ENCODE measurements at places on chromosomes 3 and 15.
A peak's percentile ranks its signal among the peaks of the same experiment; 100 is the strongest.

GRCh38 chr3:161273589-161274218, 52.6 kb downstream of the NMD3 start:
- peak; percentile 14 for DNase-seq

- no peak for DNase-seq
Observed at GRCh38 chr3:112115161-112115739, 17.8 kb downstream of the GCSAM start.

DNA sequence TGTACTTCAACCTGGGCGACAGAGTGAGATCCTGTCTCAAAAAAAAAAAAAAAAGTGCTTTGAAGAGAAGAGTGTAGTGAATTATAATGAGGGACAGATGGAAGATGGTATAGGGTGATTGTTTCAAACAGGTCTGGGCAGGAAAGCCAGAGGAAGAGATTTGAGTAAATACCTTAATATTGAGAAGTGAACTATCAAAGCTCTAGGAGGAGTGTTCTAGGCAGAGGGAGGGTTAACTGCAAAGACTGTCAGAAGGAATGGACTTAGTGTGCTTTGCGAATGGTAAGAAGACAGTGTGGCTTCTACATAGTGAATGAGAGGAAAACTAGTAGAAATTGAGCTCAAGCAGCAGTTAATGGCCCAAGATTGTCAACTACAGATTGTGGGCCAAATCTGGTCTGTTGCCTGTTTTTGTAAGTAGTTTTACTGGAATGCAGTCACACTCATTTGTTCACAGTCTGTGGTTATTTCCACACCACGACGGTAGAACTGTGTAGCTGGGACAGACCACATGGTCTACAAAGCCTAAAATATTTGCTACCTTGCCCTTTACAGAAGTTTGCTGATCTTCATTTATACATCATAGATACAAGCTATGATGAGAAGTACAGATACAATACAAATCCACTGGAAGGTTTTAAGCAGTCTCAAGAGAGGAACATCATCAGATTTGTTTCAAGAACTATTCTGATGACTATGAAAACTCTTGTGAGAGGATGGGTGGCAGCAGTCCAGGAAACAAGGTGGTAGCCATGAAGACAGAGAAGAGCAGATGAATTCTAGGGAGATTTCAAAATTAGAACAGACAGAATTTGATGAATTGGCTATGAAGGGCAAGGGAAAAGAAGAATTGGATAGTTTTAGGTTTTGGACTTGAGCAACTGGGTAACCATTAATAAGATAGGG, 16.5 kb upstream of the USP50 start:
- DNase-seq: no peak

- DNase-seq: peak; percentile 35
Observed at GRCh38 chr3:10758304-10759037, 57.6 kb upstream of the SLC6A11 start.

DNA sequence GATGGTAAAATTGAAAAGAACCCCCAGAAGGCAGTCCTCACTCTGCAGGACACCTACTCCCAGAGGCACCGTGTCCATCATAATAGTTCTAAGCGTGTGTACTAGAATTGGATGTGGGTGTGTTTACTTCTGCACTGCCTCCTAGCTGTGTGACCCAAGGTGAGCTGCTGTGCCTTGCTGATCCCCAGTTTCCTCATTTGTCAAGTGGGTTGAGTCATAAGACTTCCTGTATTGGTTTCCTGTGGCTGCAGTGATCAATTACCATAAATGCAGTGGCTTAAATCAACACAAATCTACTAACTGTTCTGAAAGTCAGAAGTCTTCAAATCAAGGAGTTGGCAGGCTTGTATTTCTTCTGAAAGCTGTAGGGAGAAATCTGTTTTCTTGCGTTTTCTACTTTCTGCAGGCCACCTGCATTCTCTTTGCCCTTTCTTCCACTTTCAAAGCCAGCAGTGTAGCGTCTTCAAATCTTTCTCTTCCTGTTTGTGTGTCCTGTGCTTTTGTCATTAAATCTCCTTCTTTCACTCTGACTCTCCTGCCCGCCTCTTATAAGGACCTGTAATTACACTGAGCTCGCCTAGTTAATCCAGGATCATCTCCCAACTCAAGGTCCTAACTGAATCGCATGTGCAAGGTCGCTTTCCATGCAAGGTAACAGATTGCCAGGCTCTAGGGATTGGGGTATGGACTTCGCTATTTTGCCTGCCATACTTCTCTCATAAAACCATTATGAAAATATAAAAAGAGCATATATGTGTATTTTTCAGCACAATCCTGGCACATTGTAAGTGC, 59.0 kb downstream of the RORA start:
- DNase-seq: no peak

DNA sequence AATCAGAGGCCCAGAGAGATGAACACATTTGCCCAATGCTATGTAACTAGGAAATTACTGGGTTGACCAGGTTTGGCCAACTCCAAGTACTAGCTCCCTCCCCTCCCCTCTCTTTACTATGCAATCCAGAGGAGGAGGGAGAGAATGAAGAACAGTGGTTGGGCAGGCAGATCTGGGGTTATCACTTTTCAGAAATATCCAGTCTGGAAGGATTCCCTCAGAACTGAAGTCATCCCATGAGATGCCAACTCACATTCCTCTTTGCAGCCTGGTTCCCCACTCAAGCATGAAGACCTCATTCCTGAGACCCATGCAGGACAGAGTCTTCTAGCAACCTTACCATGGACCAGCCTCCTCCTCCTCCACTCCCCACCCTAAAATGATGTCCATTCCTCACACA, 201.1 kb downstream of the TLE3 start:
- DNase-seq: no peak

- no peak for DNase-seq
Observed at GRCh38 chr3:194285850-194286197, 65.3 kb downstream of the CPN2 start.

DNA sequence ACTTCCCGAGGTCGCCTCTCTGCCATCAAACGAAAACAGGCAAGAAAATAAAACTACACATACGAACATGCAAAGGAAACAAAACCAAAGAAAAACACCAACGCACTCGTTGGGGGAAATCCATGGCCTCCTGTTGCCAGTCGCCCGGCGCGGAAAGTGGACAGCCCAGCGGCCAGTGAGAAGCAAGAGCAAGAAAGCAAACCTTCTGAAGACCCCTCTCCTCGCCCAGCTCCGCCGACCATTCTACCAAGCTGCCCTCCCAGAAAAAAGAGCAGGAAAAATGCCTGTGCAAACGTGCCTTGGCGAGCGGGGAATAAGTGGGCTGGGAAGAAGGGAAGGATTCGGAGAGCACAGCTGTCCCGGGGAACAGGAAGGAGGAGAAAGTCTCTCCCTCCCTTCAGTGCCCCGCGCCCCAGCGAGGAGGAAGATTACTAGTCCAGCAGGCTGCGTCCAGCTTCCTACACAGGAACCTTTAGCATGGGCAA, 802 bp upstream of the NECTIN3 start:
- no peak for DNase-seq

DNA sequence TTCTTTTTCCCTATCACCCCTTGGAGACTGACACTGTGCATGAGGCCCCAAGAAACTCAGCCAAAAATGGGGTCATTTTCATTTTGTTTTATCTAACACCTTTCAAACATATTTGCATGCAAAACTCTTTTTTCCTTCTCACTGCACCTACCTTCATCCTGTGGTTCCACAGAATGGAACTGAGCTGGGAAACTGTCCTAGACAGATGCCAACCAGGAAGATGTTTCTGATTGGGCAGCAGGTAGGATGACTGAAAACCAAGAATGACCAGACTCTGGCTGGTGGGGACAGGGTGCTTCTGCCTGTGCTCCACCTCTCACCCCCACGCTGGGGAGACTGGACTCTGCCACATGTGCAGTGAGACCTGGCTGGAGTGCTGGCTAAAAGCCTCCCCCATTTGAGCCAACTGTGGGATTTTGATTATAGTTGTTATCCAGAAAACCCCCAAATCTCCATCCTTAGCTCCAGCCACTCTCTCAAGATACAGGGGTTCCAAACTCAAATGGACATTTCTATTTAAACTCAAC, 5.2 kb downstream of the PPIB start:
- DNase-seq: no peak

GRCh38 chr3:74347563-74348268, 266.7 kb downstream of the CNTN3 start:
- no peak for DNase-seq

- DNase-seq: no peak
Observed at GRCh38 chr15:58551764-58552504, 120.1 kb downstream of the LIPC start.

DNA sequence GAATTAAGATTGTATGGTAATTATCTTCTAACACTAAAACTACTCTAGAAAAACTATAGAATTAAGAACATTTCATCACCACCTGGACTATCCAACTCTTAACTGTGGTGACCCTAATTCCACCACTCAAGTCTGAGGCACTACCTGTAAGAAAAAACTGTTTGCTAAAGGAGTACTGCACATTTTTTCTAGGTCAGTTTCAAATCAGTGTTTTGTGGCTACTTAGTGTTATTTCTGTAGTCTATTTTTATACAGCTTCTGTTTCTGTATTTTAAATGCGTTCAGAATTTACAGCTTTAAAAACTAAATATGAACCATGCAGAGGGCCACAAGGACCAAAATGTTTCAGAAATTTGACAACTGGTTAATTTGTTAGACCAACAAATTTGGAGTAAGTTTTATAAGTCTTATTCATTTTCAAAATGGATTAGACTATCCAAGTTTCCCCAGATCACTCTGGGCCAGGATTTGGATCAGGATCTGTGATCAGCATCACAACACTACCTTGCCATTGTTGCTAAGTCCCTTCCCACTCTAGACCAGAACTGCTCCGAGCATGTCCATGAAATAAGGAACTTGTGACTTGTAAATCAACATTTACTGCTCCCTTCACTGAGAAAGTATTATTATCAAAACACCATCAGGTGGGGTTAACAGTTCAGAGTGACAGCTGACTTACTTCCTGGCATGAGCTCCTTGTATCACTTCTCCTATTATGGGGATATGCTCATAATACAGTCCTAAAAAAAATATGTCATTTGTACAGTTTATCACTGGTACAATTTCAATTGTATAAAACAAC, 8.6 kb downstream of the GLT8D1 start:
- DNase-seq: no peak

- no peak for DNase-seq
Observed at GRCh38 chr3:106255870-106256248, 387.0 kb upstream of the CBLB start.

GRCh38 chr3:164393171-164393570, 685.1 kb downstream of the SI start:
- DNase-seq: no peak

- DNase-seq: no peak
Observed at GRCh38 chr3:127688022-127688415, 15.3 kb downstream of the ABTB1 start.

- DNase-seq: no peak
Observed at GRCh38 chr3:38724392-38724736, 74.9 kb upstream of the SCN5A start.

- no peak for DNase-seq
Observed at GRCh38 chr3:127690106-127690505, 17.4 kb downstream of the ABTB1 start.

DNA sequence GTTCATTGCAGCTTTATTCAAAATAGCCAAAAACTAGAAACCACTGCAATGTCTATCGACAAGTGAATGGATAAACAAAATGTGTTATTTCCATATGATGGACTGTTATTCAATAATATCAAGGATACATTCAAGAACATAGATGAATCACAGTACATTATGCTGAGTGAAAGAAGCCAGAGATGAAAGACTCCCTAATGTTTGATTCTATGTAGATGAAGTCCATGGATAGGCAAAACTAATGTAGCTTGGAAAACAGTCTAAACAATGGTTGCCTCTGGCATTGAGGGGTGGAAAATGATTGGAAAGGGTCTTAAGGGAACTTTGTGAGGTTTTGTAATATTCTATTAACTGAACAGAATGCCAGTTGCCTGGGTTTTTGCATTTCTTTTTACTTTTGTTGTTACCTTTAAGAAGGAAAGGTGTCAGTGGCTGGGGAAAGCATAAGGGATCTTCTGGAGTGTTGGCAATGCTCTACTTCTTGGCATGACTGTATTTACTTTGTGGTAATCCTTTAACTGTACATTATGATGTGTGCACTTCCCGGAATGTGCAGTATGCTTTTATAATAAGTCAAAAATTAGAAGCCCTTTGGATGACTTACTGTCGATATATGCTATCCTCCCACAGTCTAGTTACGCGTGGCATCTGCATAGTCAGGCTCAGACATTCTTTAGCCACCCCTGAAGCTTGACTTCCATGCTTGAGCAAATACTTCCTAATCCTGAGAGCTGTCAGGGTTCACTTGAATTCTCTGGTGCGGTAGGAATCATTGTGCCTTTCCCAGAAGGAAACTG, 20.5 kb upstream of the ATP10A start:
- DNase-seq: no peak

GRCh38 chr3:166052440-166052839, 215.2 kb upstream of the BCHE start:
- DNase-seq: no peak

DNA sequence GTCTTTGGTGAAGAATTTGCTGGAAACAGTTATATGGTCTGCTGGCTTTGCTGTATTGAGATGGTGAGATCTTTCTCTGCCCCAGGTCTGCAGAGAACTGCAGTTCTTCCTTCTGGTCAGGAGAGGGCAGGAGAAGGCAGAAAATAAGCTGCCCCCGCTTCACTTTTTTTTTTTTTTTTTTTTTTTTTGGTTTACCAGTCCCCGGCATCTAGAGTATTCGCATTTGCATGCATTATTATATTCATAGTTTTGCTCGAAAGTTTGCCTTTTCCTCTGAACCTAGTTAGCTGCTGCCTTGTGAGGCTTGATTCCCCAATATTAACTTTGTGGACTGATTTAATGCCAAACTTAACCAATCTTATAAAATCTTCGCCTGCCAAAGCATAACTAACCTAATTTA, 10.6 kb upstream of the PARL start:
- peak; percentile 11 for DNase-seq

DNA sequence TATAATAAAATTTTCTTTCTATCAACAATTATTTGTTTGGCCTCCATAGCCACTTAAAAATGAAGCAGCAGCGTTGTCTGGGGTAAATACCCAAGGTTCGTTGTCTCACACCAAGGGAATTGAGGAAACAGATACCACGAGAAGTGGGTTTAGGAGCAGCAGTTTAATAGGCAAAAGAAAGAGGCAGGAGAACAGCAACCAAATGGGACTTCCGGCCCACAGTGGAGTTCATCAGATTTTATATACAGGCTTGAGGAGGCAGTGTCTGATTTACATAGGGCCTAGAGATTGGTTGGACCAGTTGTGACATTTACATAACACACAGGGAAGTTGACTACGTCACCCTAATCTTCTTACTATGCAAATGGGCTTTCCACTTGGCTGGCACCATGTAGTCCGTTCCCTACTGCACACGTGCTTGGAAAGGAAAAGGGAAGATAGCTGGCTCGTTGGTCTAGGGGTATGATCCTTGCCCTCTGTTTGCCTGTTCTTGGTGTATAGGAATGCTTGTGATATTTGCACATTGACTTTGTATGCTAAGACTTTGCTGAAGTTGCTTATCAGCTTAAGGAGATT, 61.5 kb upstream of the SETMAR start:
- DNase-seq: no peak

GRCh38 chr15:44666210-44667038, 3.0 kb upstream of the SPG11 start:
- no peak for DNase-seq

GRCh38 chr15:98703126-98703685, 54.9 kb downstream of the IGF1R start:
- DNase-seq: no peak

Measured in stimulated activated CD4-positive, alpha-beta T cell treated with anti-CD3 and anti-CD28 coated beads, Interleukin-4, amount 100 ng/mL, for 48 hours (primary cell).